ENCODE measurements at places on chromosomes 2 and 18.

DNA sequence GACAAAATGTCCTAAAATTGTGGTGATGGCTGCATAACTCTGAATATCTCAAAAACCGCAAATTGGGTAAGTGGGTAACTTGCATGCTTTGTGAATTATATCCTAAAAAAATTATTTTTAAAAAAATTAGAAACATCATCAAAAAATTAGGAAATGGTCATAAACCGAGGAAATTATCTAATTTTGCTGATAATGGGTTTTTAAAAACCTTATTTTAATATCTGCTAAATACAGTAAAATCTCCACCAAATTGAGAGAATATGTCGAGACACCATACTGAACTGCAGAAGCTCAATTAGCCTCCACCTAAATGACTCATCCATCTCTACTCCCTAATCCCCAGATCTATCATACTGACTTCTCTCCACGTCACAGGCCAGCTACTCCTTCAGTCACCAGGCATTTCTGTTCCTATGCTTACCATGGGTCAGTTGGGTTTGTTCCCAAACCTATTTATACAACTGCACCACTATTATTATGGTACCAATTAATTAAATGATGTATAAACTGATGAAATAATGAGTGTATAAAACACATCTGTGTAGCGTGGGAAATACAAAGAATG, 36.1 kb downstream of the SPIRE1 start:
- peak; percentile 92 for DNase-seq

- DNase-seq: peak; percentile 91
Measured at GRCh38 chr18:54888933-54889332, 60.7 kb downstream of the RAB27B start.

- no peak for DNase-seq
Measured at GRCh38 chr2:228689053-228689452, 507.6 kb upstream of the SPHKAP start.

DNA sequence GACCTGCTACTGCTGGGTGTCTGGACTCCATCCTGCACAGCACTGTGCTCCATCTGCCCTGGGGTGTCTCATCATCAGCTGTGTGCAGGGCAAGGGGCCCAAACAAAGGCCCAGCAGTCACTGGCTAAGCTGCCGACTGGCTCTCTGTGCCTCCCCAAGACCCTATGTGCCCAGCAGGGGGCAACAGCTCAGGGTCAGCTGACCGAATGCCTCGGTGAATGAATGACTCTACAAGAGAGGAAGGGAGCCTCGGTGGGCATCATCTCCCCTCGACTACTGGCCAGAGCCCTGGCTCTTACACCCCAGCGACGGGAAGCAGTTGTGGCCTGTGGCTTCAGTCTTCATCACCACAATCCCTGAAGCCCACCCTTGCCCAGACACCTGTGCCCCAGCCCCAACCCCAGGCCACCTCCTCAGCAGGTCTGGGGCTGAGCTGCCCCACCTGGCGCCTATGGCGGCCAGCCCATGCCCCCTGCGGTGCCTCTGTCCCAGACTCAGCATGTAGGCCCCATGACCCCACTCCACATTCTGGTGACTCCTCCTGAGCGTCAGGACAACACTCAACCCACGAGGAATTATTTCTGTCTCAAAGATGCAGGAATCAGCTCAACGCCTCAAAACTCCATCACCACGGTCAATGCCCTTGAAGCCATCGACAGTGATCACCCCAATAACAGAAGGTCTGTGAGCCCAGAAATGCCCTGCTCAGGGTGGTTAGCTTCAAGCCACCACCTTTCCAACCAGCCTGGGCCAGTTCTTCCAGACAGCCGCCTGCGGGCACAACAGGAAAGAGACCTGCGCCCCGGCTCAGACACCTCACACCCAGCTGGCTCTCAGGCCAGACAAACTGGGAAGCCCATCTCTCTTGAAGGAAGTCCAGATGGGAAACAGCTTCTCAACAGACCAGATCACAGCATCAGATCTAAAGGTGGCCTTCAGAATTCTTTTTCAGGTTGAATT, 1.6 kb upstream of the GPR17 start:
- no peak for DNase-seq

- peak; percentile 6 for DNase-seq
Measured at GRCh38 chr2:70344195-70344594, 42.3 kb upstream of the FAM136A start.

- DNase-seq: peak; percentile 42
Measured at GRCh38 chr2:84971510-84972206, 697 bp downstream of the KCMF1 start.

GRCh38 chr2:217218269-217219163, 358.7 kb upstream of the TNP1 start:
- DNase-seq: peak; percentile 83

GRCh38 chr2:108617617-108618016, 83.3 kb downstream of the LIMS1 start:
- no peak for DNase-seq

DNA sequence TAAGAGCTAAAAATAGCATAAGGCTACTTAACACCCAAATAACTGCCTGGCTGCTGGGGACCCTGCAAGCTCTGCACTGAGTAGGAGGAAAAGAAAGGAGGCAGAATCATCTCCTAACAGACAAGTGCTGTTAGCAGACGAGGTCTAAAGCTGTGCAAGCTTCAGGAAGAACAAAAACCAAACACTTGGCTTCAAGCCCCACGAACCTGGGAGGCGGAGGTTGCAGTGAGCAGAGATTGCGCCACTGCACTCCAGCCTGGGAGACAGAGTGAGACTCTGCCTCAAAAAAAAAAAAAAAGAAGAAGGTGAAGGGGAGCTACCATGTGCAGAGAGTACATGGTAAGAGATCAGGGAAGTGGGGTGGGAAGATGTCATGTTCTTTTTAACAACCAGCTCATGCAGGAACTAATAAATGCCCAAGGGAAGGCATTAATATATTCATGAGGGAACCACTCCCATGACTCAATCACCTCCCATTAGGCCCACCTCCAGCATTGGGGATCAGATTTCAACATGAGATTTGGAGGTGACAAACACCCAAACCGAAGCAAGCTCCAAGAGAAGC, 28.8 kb upstream of the INO80C start:
- DNase-seq: peak; percentile 20

DNA sequence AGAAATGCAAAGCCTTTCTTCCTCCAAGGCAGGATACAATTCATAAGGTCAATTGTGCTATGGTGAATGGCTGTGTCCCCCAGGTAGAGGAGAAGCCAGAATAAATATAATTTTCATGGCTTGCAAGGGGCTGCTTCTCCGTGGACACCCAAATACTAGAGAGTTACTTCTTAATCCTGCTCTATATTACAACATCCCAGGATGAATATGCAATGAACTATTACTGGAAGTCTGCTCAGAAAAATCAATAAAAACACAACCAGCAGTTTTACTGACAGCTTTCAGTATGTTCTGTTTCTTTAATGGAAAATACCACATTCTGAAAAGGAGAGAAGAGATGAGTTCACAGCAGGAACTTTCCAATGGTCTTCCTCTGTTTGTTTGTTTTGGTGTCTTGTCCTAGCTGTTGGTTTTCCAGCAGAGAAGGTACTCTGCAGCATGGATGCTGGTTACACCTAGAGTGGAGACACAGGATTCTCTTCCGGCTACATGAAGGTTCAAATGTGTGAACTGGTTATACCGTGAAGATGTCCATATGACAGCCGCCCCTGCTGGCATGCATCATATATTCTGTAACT, 213.0 kb downstream of the PID1 start:
- no peak for DNase-seq

GRCh38 chr2:74766780-74767179, 67.1 kb upstream of the HK2 start:
- DNase-seq: no peak

GRCh38 chr2:8452979-8453903, 228.6 kb upstream of the ID2 start:
- DNase-seq: no peak

DNA sequence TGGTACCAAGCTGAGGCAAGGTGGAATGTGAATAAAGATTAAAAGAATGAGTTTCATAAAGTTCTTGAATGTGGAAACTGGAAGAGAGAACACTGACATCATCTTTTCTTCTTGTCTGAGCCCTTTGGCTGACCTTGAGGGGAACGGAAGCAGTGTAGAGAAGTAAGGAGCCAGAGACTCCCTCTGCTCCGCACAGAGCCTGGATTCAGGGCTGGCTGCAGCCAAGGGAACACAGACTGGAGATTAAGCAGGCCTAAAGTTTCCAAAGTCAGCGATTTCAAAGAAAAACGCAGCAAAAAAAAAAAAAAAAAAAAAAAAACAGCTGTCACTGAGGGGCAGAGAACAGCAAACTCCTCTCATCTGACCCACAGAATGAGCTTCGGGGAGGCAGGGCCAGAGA, 19.3 kb upstream of the ALK start:
- peak; percentile 18 for DNase-seq

DNA sequence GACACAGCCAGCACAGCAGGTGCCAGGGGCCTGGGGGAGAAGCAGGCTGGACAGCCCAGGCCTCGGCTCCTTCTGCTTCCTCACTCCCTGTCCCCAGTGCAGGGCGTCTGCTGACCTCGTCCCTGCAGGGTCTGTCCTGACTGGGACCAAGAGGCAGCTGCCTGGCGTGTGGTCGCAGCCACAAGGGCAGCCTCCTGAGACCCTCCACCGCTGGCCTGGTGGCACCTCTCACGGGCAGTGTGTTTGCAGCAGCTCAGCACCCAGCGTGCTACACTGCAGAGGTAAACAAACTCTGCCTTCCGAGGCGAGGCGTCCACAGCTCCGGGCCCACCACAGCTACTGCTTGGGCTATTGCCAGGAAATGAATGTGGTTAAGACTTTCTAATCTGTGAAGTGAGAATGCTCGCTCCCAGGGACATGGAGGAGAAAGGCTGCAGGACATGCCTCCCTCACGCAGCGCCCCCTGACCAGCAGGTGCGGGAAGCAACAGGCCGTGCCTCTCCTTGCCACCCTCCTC, 46.1 kb upstream of the HPCAL1 start:
- DNase-seq: no peak

DNA sequence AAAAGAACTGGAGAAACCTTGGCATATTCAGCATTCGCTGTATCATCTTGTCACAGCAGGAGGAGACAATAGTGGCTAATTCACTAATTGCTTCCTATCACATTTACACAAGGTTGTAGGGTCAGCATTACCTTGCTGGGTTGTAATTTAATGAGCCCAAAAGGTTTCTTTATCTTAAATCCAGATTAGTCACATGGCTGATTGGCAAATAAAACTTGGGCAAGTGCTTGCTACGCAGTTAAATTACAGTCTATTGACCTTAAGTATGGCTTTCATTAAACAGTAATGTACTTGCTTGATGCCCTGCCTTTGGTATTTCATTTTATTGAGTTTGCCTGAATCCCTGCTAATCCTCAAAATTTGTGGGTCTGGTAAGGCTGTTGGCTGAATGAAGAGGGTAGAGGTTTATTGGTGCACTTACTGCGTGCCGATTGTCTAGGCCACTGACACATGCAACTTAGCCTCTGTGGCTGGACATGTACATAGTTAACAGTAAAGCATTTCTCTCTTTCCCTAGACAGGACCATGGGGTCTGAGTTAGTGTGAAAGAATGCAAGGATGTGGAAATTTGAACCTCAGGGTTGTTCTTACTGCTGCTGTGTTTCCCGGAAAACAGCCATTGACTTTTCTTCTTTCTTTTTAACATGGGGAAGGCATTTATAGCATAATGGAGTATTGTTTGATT, 34.3 kb downstream of the FMNL2 start:
- peak; percentile 96 for DNase-seq

GRCh38 chr2:158912765-158913164, 55.7 kb upstream of the TANC1 start:
- DNase-seq: no peak

DNA sequence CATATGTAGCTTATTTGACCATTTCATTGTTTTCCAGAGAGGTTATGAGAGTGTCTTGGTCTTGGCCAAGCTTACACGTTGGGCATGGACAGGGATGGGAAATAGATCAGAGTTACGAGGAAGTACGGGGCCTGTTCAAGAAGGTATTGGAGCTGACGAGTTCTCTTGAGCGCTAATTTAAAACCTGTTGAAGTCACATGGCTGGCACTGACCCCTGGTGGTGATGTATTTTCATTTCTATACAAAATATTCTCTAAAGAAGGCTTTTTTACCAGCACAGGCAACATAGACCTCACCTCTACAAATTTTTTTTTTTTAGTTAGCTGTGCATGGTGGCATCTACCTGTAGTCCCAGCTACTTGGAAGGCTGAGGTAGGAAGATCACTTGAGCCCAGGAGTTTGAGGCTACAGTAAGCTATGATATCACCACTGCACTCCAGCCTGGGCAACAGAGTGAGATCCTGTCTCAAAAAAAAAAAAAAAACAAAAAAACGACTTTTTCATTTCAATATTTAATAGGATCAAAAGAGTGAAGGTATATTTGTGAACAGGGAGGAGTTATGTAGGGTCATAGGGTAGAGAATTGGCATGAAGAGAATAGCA, 19.6 kb downstream of the UGP2 start:
- peak; percentile 65 for DNase-seq

DNA sequence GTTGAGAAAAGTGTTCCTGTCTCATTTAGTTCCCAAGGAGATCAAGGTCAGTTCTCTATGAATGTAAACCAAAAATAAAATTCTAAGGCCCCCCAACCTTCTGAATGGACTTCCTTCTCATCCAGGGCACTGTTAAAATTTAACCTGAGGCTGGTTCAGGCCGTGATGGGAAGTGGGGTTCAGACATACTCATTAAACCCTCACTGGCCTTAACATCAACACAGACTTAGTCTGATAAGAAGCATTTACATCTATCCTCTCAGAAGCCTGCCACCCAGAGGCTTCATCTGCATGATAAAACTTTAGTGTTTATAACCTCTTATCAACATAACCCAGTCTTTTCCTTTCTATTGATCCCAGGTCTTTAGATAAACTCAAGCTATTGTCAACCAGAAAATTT, 22.4 kb downstream of the ITSN2 start:
- peak; percentile 15 for DNase-seq

- DNase-seq: no peak
Measured at GRCh38 chr18:23552505-23552904, 33.8 kb downstream of the NPC1 start.

GRCh38 chr2:12168791-12169388, 422.5 kb downstream of the LPIN1 start:
- peak; percentile 98 for DNase-seq

GRCh38 chr2:137947032-137947727, 17.1 kb upstream of the HNMT start:
- DNase-seq: no peak

DNA sequence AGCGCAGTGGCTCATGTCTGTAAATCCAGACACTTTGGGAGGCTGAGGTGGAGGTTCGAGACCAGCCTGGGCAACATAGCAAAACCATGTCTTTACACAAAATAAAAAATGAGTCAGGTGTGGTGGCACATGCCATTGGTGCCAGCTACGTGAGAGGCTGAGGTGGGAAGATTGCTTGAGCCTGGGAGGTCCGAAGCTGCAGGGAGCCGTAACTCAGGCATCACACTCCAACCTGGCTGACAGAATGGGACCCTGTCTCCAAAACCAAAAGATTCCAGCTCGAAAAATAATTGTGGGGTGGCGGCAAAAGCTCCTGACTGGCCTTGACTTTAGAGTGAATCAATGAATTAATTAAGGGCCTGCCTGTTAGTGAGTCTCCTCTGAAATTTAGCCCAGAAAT, 1.2 kb upstream of the ALPP start:
- DNase-seq: no peak

DNA sequence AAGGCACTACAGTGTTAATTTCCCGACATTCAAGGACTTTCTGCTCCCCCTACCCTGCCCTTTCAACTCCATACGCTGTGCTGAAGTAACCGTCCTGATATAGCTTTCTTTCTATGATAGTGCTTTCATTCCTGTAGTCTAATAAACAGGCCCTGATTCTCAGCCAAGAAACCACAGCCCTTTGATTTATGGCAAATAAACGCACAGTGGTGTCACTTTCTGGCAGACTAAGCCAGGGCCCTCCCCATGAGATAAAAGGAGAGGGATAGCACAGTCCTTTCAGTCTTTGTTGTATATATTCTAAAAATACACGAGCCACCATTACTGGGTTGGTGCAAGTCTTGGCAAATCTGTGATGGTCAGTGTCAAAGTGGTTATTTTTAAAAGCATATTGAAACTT, 291.2 kb downstream of the ALPK2 start:
- DNase-seq: no peak
